ENCODE measurements at places on chromosomes 11 and 22. TPM values are rescaled to one million over a fixed set of nuclear protein-coding genes. Genes with fewer than 3 reads are reported as not detected.

CHRDL2 gene
- total RNA-seq: not detected

GRCh38 chr11:106961048-106961447 is 57.2 kb downstream of the GUCY1A2 start:
- DNase-seq: no peak

- no peak for DNase-seq
Measured at GRCh38 chr11:104152941-104153505, 10.9 kb downstream of the PDGFD start.

DNA sequence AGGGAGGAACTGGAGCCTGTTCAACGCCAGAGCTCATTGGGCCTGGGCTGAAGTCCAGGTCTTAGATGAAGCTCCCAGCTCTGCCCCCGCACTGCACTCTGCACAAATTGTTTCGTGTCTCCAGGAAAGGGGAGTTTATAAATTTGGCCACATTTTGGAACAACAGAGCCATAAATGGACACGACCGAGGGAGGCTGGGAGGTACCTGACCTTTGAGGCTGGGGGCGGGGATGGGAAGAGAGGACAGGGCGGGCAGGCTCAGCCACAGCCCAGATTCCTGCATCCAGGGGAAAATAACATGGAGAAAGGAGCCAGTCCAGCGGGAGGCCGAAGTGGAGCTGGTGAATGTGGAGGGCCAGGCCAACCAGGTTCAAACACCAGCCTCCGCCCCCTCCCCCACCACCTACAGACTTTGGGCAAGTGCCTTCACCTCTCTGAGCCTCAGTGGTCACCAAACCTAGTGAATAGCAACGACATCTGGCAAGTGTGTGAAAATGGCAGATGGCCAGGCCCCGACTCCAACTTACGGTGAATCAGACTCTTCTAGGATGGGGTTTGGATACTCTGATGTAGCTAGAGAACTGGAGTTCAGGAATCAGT is 36.8 kb upstream of the SMTN start:
- peak; percentile 8 for DNase-seq
